Esophagus muscularis mucosa (tissue), 4 donors: ENCODE measurements at places on chromosomes 16 and 17. TPM values are rescaled to one million over a fixed set of nuclear protein-coding genes. Genes with fewer than 3 reads are reported as not detected.

CDH15 gene
- under 0.01 TPM for total RNA-seq

DHODH gene
- 6.8 TPM for total RNA-seq

CAVIN1 gene
- 1,181 TPM for total RNA-seq

MARVELD3 gene
- total RNA-seq: not detected

ACSM3 gene
- total RNA-seq: 7.2 TPM

ASPA gene
- total RNA-seq: 2.9 TPM

RBBP6 gene
- total RNA-seq: 45.7 TPM

KRTAP9-2 gene
- total RNA-seq: not detected

PAQR4 gene
- total RNA-seq: 4.9 TPM

TRPV2 gene
- total RNA-seq: 11.3 TPM

CLTC gene
- 283 TPM for total RNA-seq

FBXW10 gene
- total RNA-seq: 0.42 TPM

KRTAP2-1 gene
- total RNA-seq: not detected

CANT1 gene
- 33.7 TPM for total RNA-seq

RPUSD1 gene
- total RNA-seq: 19.9 TPM

FGF11 gene
- 1.9 TPM for total RNA-seq

PDILT gene
- not detected for total RNA-seq

ZNF624 gene
- 1.2 TPM for total RNA-seq

ZNF469 gene
- 3.0 TPM for total RNA-seq
